NK-92 treated with Interleukin-12 subunit alpha and Interleukin-12 subunit beta, amount 100 ng/mL, for 24 hours (cell line): ENCODE measurements at places on chromosomes 5 and 9.

- no peak for DNase-seq
Measured at GRCh38 chr9:134940236-134941208, 22.8 kb upstream of the FCN1 start.

DNA sequence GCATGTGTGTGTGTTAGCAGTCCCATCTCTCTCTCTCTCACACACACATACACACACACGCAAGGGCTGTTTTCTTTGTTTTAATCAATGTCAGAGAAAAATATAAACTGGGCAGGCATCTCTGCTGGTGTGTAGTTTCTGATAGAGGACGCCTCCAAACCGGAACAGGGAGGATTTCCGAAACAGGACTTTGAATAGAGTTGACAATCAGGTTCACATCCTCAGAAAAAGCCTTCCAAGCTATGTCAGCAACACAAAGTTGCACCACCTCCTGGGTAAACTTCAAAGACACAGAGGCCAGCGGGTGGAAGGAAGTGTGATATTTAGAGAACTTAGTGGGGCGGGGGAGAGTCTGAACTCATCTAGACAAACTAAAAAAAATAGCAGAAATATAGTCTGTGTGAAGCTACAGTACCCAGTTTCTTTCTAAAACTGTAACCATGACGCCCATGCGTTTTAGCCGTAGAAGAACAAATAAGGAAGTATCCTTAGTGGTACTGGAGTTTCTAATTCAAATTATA, 1.2 kb downstream of the ST8SIA4 start:
- DNase-seq, result peak; percentile 32

DNA sequence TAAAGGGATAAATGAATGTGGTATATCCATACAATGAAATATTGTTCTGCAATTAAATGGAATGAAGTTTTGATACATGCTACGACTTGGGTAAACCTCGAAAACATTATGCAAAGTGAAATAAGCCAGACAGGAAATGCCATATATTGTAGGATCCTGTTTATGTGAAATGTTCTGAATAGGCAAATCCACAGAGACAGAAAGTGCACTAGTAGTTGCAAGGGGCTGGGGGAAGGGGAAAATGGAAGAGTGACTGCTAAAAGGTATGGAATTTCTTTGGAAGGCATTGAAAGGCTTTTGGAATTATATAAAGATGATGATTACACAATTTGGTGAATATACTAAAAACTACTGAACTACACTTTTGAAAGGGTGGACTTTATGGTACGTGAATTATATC, 97.0 kb downstream of the FOXD1 start:
- DNase-seq, result no peak

GRCh38 chr9:112439825-112440224, 46.8 kb upstream of the KIAA1958 start:
- no peak for DNase-seq

DNA sequence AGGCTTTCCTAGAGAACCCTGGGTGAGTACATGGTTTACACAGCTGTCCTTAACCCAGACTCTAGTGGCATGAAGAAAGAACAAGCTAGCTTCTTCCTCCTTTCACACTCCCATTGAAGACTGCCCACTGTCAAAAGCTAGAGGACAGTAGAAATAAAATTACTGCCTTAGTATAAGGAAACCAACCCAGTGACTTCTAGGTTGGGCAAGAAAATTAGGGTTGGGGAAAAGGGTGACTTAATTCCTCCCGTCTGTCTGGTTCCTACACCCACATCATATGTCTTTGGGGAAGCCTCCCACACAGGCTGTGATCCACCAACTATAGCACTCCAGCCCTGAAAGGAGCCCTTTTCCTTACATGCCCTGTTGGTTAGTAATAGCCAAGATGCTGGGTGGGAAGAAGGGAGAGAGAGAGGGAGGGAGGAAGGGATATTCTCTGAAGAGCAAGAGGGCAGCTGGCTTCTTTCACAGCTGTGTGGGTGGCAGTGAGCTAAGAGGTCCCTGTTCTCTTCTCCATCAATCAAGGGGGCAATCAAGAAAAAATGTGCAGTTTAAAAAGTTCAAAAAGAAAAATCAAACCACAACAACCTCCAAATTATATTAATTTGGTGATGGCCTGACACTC, 21.7 kb downstream of the HBEGF start:
- DNase-seq, result no peak

DNA sequence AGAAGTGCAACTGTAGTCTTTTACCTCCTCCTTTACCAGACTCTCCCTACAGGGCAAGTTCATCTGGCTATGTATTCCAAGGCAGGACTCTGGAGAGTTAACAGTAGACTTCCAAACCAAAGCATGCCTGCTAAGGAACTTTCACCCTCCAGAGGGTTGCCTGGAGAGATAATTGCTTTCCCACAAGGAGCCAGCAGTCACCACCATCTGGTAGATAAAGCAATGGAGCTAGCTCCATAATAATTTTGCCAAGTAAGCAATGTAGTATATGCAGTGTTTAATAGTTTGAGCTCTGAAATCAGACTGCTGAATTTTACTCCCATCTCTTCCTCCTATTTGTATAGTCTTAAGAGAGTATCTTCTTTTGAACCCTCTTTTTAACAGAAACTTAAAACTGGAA, 566.8 kb upstream of the PTGER4 start:
- DNase-seq, result no peak

DNA sequence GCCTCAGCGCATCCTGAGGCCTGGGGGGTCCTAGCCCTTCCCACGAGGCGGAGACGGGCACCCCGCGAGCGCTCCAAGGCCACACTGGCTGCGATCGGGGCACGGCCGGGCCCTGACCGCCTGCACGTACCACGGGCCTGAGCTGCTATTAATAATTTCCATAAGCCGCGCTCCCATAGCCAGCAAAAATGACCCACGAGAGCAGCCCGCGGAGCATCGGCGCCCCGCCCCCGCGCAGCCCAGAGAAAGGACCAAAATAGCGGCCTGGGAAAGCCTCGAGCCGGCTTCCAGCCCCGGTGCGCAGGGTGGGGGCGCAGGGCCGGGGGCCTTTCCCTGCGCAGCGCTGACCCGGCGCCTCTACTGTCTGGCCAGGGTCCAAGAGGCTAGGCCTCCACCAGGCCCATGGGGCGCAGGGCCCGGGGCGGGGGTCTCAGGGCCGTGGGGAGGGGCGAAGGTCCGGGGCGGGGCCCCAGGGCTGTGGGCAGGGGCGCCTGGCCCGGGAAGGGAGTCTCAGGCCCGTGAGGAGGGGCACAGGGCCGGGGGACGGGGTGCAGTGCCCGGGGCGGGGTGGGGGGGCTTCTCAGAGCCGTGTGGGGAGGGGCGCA, 54.4 kb downstream of the EXD3 start:
- no peak for DNase-seq

GRCh38 chr5:72377910-72378638, 57.9 kb downstream of the PTCD2 start:
- DNase-seq, result no peak

- no peak for DNase-seq
Measured at GRCh38 chr5:149387081-149387631, 8.1 kb upstream of the IL17B start.

DNA sequence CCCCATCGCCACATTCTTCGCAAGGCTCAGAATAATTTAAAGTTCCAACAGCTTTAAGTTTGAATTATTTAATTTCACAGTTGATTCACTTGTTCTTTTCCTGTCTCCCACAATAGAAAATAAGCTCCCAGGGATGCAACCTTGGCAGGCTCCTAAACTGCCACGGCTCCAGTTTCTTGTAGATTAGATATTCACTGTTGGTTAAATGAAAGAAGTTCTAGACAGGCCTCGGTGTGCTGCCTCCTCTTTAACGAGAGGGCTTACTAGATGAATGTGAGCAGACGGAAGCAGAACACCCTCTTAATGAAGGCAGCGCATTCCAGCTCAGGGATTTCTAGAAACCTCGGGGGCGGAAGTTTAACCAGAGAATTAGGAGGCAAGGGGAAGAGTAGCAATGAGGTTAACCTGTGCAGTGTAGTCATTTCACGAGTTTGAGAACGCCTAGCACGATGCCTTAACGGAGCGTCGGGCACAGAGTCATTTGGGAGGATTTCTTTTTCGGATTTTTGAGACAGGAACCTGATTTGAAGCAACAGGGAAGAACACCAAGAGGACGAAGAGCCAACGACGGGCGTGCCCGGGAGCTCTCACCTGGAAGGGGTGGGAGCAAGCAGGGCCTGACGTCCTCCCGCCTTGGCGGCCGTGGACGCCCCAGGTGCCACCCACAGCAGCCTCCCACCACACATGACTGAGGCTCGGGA, 637 bp upstream of the SMC5 start:
- no peak for DNase-seq
